ENCODE measurements at places on chromosomes 2 and 18. TPM values are rescaled to one million over a fixed set of nuclear protein-coding genes. Genes with fewer than 3 reads are reported as not detected.

DNA sequence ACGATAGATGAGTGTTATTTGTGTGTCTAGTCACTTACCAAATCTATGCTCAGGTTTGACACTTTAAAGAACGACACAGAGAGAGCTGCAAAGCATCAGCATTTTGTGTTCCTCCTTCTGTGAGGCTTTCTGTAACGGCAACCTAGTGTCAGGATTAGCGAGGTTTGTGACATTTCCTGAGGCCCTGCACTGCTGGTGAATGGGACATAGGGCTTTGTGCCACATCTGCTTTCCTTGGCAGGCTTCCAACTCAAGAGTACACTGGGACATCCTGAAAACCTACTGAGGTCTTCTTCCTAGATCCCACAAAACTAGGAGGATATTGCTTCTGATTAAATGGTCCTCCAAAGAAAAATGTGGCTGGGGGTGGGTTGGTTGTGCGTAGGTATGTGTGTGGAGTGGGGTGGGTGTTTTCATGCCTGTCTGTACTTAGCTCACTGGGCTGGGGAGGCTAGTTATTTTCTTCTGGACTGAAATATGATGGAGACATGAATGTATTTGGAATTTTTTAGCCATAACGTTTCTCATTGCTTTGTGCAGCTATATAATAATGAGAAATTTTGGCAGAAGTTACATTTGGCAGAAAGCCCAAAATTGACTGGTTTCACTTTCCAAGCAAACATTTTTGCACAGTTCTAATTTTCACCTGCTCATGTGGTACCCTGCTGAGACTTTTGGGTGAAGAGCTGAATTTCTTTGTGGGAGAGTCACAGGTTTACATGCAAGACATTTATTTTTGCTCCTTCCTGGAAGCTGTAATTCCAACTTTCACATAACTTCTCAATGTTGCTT lies 308.4 kb downstream of the XIRP2 start:
- DNase-seq, result peak; percentile 60

DNA sequence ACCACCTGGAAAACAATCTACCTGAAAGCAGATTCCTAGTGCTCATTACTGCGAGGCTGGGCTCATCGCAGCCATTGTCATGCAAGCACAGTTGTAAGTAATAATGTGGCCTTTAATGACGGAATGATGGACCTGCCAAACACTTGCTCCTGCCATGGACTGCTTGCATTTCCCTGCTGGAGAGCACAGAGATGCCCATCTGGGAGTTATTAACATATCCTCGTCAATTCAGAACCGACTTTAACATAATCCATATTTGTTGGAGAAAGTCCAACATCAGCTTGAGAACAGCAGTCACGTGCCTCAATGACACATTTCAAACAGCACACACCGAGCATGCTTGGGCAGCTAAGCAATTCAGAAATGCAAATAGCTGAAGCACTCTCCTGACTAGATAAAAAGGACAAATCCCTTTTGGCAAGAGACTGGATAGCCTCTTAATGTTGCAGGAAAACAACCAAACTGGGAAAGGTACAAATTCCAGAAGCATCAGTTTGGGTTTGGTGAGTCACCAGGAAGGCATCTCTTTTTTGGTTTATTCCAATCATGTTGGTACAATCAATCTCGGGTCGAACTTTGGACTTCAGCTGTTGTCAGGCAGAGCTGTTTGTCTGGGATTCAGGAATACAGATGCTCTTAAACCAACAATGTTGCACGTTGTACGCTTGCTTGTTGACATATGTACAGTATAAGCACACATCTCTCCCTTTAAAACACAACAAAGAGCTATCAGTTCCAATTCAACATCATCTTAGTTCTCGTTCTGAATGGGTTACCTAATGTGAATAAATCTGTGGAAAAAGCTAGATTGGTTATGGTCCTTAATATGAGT lies 395.8 kb downstream of the LNPK start:
- no peak for DNase-seq

- DNase-seq, result no peak
These were observed 54.7 kb downstream of the CDKL4 start for GRCh38 chr2:39188960-39189494.

DNA sequence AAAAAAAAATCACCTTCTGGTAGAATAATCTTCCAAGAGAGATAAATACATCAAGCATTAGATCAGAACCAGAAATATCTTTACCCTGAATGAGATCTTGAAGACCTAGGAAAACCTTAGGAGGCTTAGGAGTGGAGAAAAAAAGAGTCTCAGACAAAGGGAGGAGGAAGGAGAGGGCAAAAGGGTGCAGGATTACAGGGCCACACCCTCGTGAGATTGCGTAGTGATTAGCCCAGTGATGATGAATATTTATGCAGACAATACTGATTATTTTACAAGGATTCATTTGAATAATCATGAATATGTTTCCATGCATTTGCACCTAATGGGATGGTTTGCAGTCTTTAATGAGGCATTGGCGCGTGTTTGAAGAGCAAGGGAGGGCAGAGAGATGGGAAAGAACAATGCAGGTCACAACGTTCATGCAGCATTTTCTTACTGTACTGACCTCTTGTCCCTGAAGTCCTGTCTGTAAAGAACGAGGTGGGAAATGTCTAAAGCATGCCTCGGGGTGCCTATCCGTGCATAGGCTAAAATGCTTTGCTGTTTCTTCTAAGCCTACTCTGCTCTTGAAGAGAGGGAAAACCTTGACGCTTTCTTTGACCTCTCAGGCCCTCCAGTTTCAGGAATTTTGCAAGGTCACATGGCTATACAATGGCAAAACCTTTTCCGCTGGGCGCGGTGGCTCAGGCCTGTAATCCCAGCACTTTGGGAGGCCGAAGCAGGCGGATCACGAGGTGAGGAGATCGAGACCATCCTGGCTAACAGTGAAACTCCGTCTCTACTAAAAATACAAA lies 18.6 kb upstream of the ZNF532 start:
- no peak for DNase-seq

- DNase-seq, result peak; percentile 34
These were observed 31.9 kb downstream of the GAD1 start for GRCh38 chr2:170848587-170848986.

- no peak for DNase-seq
These were observed 21.3 kb downstream of the NBEAL1 start for GRCh38 chr2:203035879-203036470.

DNA sequence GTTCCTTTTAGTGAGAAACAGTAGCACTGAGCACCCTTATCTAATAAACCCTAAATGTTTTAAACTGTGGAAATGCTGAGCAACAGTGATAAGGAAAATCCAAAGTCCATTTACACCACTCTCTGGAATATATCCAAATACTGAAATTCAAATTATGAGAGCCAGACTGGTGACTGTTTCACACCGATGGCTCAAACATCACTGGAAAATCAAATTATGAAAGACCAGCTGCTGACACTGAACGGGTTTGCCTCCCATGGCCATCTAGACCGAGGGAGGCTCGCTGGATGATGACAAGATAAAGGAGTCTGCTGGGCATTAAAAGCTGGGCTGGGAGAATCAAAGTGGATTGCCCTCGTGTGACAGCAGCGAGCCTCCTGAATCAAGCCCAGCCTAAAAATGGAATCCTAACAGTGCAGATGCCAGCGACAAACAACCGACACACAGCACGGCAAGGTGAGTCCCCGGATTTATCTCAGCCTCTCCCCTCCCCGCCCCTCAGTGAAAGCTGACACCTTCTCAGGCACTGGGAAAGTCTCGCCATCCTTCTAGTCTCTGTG lies 30.3 kb downstream of the SERPINE2 start:
- peak; percentile 33 for DNase-seq

- DNase-seq, result peak; percentile 44
These were observed 179.0 kb downstream of the ASXL3 start for GRCh38 chr18:33757037-33757436.

DNA sequence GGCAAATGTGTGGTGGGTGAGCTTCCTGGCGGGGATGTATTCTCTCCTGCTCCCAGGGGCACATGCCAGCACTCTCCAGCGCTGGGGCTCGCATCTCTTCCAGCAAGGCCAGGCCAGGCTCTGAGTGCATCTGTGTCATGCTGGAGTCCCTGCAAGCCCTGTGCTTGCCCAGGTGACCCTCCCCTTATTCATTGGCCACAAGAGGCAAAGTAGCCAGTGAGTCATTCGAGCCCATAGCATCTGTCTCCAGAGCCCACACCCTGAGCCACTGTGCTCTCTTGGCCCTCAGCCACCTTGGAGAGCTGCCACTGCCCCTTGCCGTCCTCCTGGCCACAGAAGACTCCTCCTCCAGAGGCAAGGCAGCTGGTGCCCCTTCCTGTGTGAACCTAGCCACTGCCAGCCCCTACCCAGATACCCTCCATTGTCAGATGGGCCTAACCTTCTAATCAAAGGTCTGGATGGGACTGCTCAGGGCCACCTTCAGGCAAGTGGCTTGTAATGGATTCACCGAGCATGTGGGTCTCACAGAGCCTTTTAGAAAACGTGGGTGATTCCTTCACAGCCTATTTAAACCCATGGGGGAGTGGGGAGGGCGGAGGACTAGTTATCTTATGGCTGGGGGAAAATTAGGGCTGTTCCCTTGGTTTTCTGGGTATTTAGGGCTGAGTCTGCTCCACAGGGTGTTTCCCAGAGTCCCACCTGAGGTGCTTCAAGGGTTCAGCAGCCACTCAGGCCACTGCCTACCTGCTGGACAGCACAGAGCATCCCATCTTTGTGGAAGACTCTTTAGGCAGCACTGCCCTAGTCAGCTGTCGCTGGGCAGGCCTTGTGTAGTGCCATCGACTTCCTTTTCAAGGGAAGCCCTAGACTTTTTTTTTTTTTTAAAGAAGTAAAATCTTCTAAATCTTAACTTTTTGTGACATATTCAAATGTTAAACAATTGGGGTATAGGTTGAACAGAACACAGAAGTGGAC lies 137.4 kb downstream of the ACOXL start:
- peak; percentile 72 for DNase-seq

DNA sequence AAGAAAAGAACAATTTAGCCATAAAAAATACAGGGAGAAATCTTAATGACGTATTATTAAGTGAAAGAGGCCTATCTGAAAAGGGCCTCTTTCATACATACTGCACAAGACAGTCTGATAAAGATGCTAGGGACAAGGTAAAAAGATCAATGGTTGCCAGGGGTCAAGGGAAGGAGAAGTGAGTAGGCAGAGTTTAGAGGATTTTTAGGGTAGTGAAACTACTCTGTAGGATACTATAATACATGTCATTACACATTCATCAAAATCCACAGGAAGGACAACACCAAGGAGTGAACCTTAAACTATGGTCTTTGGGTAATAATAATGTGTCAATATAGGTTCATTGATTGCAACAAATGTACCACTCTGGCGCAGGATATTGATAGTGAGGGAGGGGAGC lies 289.3 kb downstream of the FSIP2 start:
- no peak for DNase-seq

- DNase-seq, result no peak
These were observed 139.4 kb downstream of the NCK2 start for GRCh38 chr2:105883911-105884694.

DNA sequence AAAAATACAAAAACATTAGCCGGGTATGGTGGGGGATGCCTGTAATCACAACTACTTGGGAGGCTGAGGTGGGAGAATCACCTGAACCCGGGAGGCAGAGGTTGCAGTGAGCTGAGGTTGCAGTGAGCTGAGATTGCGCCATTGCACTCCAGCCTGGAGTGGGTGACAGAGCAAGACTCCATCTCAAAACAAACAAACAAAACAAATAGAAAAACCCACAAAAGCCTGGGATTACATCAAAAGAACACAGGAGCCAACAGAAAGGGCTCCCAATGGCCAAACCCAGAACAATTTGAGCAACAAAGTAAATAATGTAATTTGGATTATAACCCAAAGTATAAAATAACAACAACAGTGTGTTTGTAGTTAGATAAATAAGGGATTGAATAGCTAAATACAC lies 159.8 kb downstream of the UXS1 start:
- DNase-seq, result no peak

The FBXO48 gene
- 0.26 TPM for total RNA-seq

The TMSB10 gene
- 10,208 TPM for total RNA-seq

The TRIB2 gene
- 31.0 TPM for total RNA-seq

The RAB27B gene
- total RNA-seq, result 0.77 TPM

The TEKT4 gene
- not detected for total RNA-seq

The MC4R gene
- not detected for total RNA-seq

The SF3B1 gene
- 195 TPM for total RNA-seq

The FNDC4 gene
- 18.3 TPM for total RNA-seq

The AGXT gene
- total RNA-seq, result not detected

Data from fibroblast of lung (primary cell).